ENCODE measurements at places on chromosomes 3 and 15.

GRCh38 chr3:136818191-136818768 is 646 bp upstream of the SLC35G2 start:
- DNase-seq = no peak

- DNase-seq = no peak
Observed at GRCh38 chr3:121362035-121362734, 183.6 kb downstream of the POLQ start.

DNA sequence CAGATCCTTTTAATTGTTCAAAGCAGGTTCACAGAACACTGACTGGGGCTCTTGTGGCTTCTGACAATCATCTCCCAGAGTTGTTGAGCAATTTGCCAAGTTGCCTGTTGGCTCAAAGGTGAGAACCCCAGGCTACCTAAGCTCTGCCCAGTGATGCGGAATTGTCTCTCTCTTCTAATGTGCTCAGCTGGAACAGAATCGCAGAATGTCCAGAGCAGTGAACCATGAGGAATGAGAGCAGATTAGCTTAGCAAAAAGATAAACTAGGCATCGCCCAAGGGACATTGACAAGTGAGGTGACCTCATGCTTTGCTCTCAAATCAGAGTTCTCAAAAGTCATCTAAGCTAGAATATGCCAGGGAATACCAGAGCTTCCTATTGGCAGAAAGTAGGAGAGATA is 148.1 kb downstream of the WDR76 start:
- no peak for DNase-seq

DNA sequence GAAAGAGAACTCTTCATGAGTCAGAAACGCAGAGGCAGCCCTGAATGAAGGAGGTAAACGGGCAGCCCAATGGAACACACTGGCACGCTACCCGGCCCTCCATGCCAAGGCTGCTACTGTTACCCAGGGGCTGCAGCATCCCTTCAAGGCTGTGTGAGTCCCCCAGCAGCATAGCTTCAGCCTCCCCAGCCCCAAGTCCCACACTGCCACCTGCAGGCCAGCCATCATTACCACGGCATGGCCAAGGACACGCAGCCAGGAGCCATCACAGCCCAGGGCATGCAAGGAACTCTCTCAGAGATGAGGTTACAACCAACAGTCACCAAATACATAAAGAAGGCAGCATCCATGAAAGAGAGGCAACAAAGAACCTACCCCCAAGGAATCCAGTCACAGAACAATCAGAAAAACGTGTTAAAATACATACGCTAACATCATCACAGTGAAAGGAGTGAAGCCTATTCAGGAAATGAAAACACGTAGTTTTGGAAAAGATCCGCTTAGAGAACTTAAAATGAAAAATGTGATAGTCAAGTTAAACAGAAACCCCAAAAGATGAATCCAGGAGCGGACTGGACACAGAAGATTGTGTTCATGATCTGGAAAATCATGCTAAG is 22.4 kb downstream of the PLA2G4F start:
- DNase-seq = peak; percentile 42

GRCh38 chr15:41659855-41660234 is 360 bp upstream of the MGA start:
- no peak for DNase-seq

- DNase-seq = no peak
Observed at GRCh38 chr3:43323541-43323940, 37.2 kb downstream of the SNRK start.

DNA sequence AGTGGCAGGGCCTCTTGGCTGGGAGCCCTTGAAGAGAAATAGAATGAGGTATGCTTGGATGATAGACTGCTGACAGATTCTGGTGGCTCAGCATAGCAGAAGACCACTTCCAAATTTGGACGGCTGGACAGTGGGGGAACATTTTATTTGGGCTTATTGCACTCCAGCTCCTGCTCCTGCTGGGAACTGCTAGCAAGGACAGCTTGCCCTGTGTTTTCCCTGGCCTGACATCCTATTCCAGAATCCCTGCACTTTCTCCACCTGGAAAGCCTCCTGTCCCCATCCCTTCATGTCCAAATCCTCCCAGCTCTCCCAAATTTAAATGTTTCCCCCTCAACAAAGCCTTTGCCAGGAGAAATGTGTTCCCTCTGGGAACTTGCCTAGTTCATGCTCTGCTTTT is 9.8 kb upstream of the COLQ start:
- DNase-seq = no peak

- no peak for DNase-seq
Observed at GRCh38 chr15:100958326-100959065, 39.3 kb downstream of the LRRK1 start.

GRCh38 chr15:100095541-100096247 is 246.1 kb downstream of the ADAMTS17 start:
- DNase-seq = no peak

GRCh38 chr3:65664931-65665330 is 373.8 kb downstream of the MAGI1 start:
- DNase-seq = no peak

- no peak for DNase-seq
Observed at GRCh38 chr3:84108442-84108971, 850.3 kb upstream of the CADM2 start.

- DNase-seq = no peak
Observed at GRCh38 chr3:128568602-128569490, 75.8 kb upstream of the GATA2 start.

- no peak for DNase-seq
Observed at GRCh38 chr15:89321521-89322410, 12.9 kb downstream of the POLG start.

DNA sequence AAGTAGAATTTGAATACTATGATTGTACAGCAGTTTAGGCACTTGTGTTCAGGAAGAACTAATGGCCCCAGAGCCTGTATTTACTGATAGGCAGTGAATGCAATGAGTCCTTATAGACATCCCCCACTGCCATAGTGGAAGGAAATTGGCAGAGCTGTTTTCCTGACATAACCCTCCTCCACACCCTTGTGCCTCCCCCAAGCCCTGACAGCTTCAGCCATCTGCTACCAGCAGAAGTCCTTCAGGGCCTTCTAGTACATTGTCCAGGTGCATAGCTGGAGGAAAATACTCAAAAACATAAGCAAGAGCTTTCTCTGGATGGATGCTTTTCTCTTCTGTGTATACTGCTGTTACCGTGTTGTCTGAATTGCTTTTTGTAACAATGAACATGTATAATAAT is 20.6 kb downstream of the ARHGAP31 start:
- DNase-seq = no peak

GRCh38 chr3:8438507-8439079 is 63.0 kb upstream of the LMCD1 start:
- DNase-seq = no peak

DNA sequence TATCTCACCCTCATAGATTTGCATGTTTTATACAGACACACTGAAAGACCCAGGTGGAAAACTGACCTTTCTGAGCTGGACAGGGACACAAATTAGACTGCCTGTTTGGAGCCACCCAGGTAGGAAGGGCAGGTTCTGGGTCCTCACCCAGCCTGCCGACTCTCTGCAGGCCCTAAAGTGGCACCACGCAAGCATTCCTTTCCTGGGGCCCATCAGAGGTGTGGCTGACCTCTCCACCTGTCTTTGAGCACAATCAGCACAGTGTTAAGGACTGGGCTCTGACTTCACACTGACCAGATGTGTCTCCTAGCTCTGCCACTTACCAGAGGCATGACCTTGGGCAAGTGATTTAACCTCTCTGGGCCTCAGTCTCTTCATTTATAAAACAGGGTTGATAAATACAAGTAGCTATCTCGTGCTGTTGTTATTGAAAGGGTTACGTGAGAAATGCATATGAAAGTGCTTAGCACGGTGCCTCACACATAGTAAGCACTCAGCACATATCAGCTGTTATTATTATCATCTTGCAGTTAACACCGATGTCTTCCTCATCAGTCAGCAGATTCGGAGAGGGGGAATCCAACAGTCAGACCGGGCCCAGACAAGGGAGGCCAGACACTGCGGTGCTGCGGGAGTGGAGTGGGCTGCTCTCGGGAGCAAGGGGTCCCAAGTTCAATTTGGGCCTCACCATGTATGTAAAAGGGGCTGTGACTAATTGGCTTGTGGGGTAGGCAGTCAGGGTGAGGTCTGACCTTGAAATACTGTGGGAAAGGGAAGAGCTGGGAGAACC is 2.0 kb upstream of the TBC1D2B start:
- DNase-seq = no peak

Data from activated T-helper 1 cell treated with anti-CD3 and anti-CD28 coated beads, Interleukin-12 subunit alpha, Interleukin-12 subunit beta, Interleukin-2, Interleukin-4 antibody, amounts not matched to agents 30 ng/mL and 10 ng/mL and 1 ng/mL, durations not matched to agents 14 hours and 24 hours and 36 hours (primary cell).